ENCODE measurements at places on chromosomes 13 and 19. TPM values are rescaled to one million over a fixed set of nuclear protein-coding genes. Genes with fewer than 3 reads are reported as not detected.

Gene SIGLEC5
- 0.32 TPM for total RNA-seq

Gene PRSS57
- total RNA-seq, result not detected

Gene NPHS1
- total RNA-seq, result 0.05 TPM

Gene ZNF606
- 35.4 TPM for total RNA-seq

Gene LRP3
- total RNA-seq, result 14.4 TPM

Gene PRDX2
- 74.2 TPM for total RNA-seq

Gene KCNK6
- total RNA-seq, result 11.8 TPM

Gene CKM
- total RNA-seq, result 39.0 TPM

Gene ZNF570
- 16.3 TPM for total RNA-seq

Gene PRR22
- 0.48 TPM for total RNA-seq

Gene METTL21C
- total RNA-seq, result 0.69 TPM

Gene CYP4F8
- total RNA-seq, result 0.37 TPM

Gene ZNF549
- total RNA-seq, result 14.8 TPM

Gene COX7A1
- total RNA-seq, result 15.1 TPM

Gene NKPD1
- 0.58 TPM for total RNA-seq

Gene PEAK3
- total RNA-seq, result not detected

Gene ALOX5AP
- total RNA-seq, result 10.4 TPM

Gene ERICH4
- not detected for total RNA-seq
